Left renal pelvis (tissue), 4 donors: ENCODE measurements at places on chromosomes 16 and 17. TPM values are rescaled to one million over a fixed set of nuclear protein-coding genes. Genes with fewer than 3 reads are reported as not detected.

The TEDC2 gene
- 10.0 TPM for polyA plus RNA-seq

The KIF2B gene
- polyA plus RNA-seq, result not detected

GRCh38 chr16:11996433-11997330 is 20.1 kb downstream of the SNX29 start:
- DNase-seq, result no peak

The INO80E gene
- polyA plus RNA-seq, result 37.1 TPM

The MYH2 gene
- 0.15 TPM for polyA plus RNA-seq

The CEP20 gene
- polyA plus RNA-seq, result 32.6 TPM

The KRTAP4-9 gene
- not detected for polyA plus RNA-seq
